ENCODE measurements at places on chromosomes 3 and 15.

- no peak for DNase-seq
These were observed 928.8 kb upstream of the ALCAM start for GRCh38 chr3:104437891-104438290.

DNA sequence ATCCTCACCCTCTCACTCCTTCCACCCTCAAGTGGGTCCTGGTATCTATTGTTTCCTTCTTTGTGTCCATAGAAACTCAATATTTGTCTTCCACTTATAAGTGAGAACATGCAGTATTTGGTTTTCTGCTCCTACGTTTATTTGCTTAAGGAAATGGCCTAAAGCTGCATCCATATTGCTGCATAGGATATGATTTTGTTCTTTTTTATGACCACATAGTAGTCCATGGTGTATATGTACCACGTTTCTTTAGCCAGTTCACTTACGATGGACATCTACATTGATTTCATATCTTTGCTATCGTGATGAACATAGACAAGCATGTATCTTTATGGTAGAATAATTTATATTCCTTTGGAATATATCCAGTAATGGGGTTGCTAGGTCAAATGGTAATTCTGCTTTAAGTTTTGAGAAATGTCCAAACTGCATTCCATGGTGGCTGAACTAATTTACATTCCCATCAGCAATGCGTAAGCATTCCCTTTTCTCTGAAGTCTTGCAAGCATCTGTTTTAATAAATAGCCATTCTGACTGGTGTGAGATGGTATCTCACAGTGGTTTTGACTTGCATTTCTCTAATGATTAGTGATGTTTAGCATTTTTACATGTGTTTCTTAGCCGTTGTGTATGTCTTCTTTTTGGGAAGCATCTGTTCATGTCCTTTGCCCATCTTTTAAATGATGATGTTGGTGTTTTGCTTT lies 650.2 kb downstream of the ZNF385D start:
- no peak for DNase-seq

DNA sequence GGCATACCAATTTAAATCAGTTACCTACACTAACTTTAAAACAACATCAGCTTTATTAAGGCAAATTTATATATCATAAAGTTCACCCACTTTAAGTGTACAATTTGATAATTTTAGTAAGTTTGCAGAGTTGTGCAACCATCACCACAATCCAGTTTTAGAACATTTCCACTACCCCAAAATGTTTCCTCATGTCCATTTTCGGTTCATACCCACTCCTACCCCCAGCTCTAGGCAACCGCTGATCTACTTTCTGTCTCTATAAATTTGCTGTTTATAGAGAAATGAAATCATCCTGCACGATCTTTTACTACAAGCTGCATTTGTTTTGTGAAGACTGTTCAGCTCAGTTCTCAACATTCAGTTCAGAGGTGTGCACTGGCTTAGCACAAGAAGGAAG lies 31.5 kb upstream of the FAM81A start:
- DNase-seq: no peak

DNA sequence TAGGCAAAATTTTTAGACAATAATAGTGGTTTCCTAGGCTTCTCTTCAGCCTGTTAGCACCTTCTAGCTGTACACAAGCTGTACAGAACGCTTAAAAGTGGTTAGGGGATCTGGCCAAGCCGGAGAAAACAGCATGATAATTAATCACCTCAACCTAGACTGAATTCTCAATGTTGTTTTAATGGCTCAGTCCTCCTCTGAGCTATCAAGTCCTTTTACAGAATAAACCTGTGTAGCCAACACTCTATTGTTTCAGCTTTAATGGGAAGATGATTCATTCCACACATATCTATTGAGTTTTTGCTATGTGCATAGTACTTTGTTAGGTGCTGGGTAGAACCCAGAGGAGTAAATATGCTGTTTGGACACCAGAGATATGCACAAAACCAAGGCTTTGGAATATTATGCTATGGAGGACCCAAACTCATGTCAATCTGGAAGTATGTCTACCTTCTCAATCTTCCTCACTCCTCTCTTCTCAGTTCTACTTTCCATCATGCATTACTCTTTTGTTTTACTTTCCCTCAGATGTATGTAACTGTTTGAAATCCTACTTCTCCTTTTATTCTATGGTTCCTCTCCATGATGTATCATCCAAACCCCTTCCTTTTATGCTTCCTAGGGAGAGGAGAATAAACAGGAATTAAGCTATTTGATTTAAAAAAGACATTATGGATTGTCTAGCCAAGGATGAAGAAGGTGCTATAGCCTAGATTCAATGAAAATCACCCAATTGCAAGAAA lies 27.6 kb upstream of the UBE2E2 start:
- DNase-seq: no peak

- no peak for DNase-seq
These were observed 5.5 kb downstream of the TAGLN3 start for GRCh38 chr3:112004187-112004586.

DNA sequence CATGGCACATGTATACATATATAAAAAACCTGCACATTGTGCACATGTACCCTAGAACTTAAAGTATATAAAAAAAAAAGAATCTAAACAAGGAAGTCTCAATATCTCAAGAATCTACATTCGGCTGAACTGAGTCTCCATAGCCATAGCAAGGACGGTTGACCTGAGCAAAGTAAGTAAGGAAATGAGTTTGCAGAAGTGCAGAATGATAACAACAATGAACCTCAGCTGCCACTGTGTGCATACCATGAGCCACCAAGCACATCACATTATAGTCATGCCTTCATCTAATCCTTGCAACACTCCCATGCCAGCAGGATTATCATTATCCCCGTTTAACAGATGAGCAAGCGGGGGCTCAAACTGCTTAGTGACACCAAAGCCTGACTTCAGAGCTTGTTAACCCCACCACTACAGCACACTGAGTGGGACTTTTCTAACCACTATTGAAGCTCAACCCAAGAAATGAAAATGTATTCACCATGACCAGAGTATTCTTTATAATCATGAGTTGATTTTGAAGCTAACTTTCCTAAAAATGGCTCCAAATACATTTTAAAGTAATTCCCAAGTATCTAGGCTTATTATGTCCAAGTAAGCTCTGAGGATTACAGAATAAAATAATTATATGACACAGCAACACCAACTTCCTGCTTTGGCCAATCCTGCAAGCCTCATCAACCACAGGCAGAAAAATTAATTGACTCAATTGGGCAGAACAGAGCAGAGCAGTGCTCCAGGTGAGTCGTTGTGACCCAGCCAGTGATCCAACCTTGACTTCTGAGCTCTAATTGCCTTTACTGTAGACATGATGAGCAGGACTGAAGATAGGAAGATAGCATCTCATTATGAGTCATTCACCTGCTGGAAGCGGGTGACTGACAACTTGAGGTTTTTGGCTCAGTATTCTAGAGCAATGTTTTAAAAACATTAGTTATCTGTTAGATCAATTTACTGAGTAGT lies 47.3 kb upstream of the IL12A start:
- DNase-seq: no peak

GRCh38 chr15:100061944-100062343 lies 279.8 kb downstream of the ADAMTS17 start:
- no peak for DNase-seq

DNA sequence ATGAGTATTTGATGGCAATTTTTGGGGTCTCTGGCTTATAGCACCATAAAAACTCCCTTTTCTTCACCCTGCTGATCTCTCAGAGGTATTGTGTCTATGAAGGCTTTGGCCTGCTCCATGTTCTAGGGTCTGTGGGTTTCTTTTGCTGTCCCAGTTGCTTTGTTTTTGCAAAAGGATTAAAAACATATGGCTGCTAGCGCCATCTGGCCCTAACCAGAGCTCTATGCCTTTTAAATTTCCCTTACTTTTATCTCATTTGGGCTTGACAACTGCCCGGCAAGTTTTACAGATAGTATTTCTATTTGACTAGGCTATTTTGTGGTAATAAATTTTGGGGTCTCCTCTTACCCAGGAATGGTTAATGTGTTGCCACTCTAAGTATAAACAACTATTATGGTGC lies 6.4 kb upstream of the GHRL start:
- DNase-seq: no peak

- DNase-seq: no peak
These were observed 879.6 kb downstream of the AGBL1 start for GRCh38 chr15:86959254-86959653.

GRCh38 chr3:117450026-117450425 lies 740.4 kb downstream of the TUSC7 start:
- DNase-seq: no peak

- DNase-seq: no peak
These were observed 211.6 kb upstream of the LRRN1 start for GRCh38 chr3:3587647-3587972.

Data from CD4-positive, alpha-beta T cell treated with Interleukin-6 at 100 ng/mL for 8 hours (primary cell).